Erythroblast (primary cell): ENCODE measurements at places on chromosomes 3 and 15.

DNA sequence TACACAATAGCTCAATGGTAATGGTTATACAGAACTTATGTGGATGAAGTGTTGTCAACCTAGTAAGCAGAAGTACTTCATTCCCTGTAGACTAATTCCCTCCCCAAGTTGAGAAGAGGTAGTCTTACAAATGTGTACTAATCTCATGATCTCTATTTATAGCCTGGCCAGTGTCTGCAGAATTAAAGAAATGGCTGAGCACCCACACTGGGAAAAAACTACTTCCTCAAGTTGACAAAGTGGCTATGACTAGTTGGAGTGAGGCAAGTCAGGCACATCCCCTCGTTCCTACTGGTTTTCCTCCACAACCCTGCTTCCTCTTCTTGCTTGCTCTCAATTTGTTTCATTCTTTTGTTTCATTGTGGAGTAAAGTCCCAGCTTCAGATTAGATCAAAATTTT is 566.7 kb upstream of the ZNF717 start:
- no peak for DNase-seq

- no peak for DNase-seq
These were observed 61.1 kb upstream of the ZBTB20 start for GRCh38 chr3:115208066-115208750.

DNA sequence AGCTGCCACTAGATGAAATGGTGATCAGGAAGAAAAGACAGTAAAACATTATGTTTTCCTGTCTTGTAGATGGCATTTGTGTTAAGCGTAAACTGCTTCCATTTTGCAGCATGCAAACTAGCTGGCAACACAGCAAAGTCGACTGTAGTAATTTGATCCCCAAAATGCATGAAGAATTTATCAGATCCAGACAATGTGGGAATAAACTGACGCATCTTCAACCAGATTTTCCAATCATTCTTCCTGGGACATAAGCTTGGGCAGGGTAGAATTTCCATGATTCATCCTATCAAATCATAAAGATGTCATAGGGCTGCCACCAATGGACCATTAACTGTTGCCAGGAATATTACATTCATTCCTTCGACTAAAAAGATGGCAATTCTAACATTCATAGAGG is 260.3 kb downstream of the ERC2 start:
- DNase-seq, result no peak

DNA sequence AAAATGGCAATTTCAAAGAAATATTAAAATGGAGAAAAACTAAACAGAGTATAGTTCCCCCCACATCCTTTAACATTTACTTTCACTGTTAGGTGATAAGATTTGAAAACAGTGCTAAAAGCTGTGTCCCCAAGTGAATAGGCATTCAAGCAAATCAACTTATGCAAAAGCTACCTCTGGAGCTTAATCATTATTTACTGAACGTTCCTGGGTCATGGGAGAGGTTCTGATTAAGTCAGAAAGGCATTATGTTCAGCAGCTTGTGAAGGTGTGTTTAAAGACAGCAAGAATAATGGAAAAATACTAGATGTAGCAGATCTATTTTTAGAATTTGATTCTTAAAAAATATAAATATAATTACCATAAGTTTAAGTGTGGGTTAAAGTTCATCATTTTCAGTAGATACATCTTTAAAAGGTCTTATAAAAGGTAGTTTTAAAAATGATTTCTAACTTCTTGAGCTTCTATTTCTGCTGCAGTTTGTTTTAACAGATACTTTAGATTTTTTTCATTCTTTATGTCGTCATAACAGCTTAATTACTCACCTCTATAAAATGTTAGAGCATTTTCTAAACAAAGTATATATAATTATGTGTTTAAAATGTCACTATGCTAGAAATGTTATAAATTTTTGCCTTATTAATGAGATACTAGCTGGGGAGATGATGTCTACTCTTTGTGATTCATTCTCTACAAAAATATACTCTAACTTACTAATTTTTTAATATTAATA is 127.9 kb downstream of the MITF start:
- no peak for DNase-seq
